Stimulated activated CD4-positive, alpha-beta T cell treated with anti-CD3 and anti-CD28 coated beads, Interleukin-12 subunit alpha, Interleukin-12 subunit beta, amount 100 ng/mL, for 4 hours (primary cell): ENCODE measurements at places on chromosomes 16 and 17.
A peak's percentile ranks its signal among the peaks of the same experiment; 100 is the strongest.

DNA sequence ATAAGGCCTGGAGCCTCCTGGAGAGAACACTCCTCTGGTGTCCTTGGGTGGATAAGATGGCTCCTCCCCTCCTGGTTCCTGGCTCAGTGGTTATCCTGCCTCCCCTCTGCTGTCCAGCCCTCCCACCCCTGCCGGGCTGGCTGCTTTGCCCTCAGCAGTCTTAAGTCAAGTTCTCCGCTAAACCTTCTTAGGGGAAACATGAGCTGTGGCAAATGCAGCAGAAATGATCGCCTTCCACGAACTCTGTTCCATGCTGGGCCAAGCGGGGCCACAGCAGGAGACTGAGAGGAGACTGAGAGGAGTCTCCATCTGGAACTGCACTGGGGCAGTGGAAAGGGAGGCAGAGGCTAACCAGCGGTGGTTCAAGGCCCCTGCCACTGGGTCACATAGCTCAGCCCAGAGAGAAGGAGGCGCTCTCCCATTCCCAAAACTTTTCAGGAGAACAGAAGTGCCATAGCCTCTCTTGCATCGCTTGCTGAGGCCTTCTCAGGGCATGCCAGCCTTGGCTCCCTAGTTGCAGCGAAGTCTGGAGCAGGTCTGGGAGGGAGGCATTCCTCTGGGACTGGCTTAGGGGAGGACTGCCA lies 26.9 kb downstream of the TNS4 start:
- DNase-seq, result no peak

DNA sequence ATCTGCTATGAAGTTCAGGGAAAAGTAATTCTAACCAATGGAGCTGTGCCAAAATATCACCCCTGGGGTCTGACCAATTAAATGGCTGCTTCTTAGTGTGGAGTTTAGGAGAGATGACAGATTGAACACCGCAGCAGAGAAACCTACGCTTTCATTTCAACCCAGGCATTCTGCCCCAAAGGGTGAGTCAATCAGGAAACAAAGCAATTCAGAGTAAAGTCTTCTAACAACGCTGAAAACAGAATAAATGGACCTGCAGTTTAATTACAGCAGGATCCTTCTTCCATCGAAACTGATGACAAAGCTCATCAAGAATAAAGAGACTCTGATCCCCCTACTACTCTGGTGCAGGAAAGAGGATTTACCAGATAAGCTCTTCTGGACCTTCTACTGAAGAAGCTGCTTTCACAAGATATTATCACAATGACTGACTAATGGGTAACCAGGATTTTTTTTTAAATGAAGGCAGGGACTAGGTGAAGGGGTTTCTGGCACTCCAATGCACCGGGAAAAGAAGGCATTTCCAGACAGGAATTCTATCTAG lies 16.7 kb downstream of the RFFL start:
- DNase-seq, result peak; percentile 22

- DNase-seq, result no peak
Measured at GRCh38 chr17:60959696-60960095, 282.0 kb downstream of the BCAS3 start.

GRCh38 chr17:46192439-46193150 lies 634 bp downstream of the KANSL1 start:
- peak; percentile 58 for DNase-seq

- DNase-seq, result no peak
Measured at GRCh38 chr17:69061721-69062556, 1.2 kb upstream of the ABCA9 start.

- no peak for DNase-seq
Measured at GRCh38 chr17:45925311-45925710, 31.0 kb downstream of the MAPT start.

GRCh38 chr16:30656974-30657865 lies 1.0 kb upstream of the FBRS start:
- no peak for DNase-seq

- no peak for DNase-seq
Measured at GRCh38 chr16:49596068-49596467, 222.5 kb downstream of the C16orf78 start.

GRCh38 chr17:78933959-78934568 lies 8.9 kb upstream of the TIMP2 start:
- no peak for DNase-seq

DNA sequence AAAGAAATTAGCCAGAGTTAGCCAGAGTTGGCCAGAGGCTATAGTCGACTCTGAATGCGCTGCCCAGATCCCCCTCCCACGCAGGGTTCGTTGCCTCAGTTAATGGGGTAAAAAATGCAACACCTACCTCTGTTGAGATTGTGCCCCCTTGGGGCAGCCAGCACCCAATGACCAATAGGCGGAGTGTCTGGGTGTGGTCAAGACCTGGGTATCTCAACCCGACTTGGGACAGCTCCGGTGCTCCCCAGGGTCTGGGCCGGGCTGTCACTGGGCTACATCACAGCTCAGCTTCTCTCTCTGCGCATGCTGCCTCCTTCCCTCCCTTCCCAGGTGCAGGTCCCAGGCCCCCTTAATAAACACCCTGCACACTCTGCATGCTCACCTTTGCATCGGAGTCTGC lies 59.6 kb upstream of the GCSH start:
- no peak for DNase-seq

DNA sequence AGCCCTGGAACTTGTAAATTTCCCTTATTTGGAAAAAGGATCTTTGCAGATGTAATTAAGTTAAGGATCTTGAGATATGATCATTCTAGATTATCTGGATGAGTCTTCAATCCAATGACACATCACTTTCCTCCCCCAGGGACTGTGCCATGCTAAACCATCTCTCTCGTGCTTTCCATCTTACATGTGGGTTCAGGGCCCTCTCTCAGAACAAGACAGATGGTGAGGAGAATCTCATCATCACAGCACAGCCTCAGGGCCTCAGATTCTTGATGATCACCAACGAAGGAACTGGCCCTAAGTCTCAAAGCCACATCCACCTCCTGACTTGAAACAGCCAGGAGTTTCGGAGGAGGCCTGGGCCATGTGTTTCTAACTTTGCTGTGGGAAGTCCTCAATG lies 78.7 kb downstream of the LITAF start:
- DNase-seq, result no peak

- DNase-seq, result no peak
Measured at GRCh38 chr17:1076299-1076981, 79.5 kb downstream of the TIMM22 start.
